ENCODE measurements at places on chromosomes 4 and X. TPM values are rescaled to one million over a fixed set of nuclear protein-coding genes. Genes with fewer than 3 reads are reported as not detected.

Gene TBX22
- not detected for total RNA-seq

Gene C1QTNF7
- 0.10 TPM for total RNA-seq

Gene BBS7
- 2.2 TPM for total RNA-seq

Gene XAGE3
- not detected for total RNA-seq

Gene UCP1
- total RNA-seq = not detected

Gene MAGEE1
- 6.4 TPM for total RNA-seq

Gene CACNA1F
- 0.31 TPM for total RNA-seq

Gene EGFL6
- not detected for total RNA-seq

Gene RPA4
- total RNA-seq = 0.42 TPM

Gene SMIM31
- not detected for total RNA-seq

Gene H2AZ1
- 87.9 TPM for total RNA-seq

Gene RS1
- not detected for total RNA-seq

Gene SSX4
- not detected for total RNA-seq

Gene PKD2
- 8.0 TPM for total RNA-seq

Gene HSFX3
- total RNA-seq = not detected

Gene ESX1
- not detected for total RNA-seq

Gene UGT2B17
- 0.94 TPM for total RNA-seq

Gene PAK3
- total RNA-seq = 0.10 TPM

Gene TMEM255A
- total RNA-seq = 0.21 TPM

Gene CYBB
- total RNA-seq = 284 TPM

Gene CWH43
- total RNA-seq = not detected

Gene REPS2
- 1.8 TPM for total RNA-seq

Gene NAT8L
- total RNA-seq = 0.10 TPM

Gene YIPF7
- total RNA-seq = not detected

Gene AFAP1
- 6.7 TPM for total RNA-seq

Gene GPC3
- 0.31 TPM for total RNA-seq

Gene TMEM47
- not detected for total RNA-seq

Gene GABRQ
- total RNA-seq = under 0.01 TPM

Gene ALAS2
- 2.4 TPM for total RNA-seq

Gene NAP1L3
- 7.7 TPM for total RNA-seq

Gene TCEAL7
- total RNA-seq = 0.21 TPM

Gene PDCL2
- total RNA-seq = not detected

Gene GPRASP1
- total RNA-seq = 23.3 TPM

Gene HELT
- not detected for total RNA-seq

Gene STAP1
- 13.0 TPM for total RNA-seq

Gene CNGA1
- not detected for total RNA-seq

Gene ARHGEF38
- not detected for total RNA-seq

Gene BGN
- total RNA-seq = not detected

Gene CSAG2
- total RNA-seq = not detected

Gene ITIH6
- total RNA-seq = not detected

Gene CTAG2
- total RNA-seq = not detected

Gene TSC22D3
- total RNA-seq = 1,104 TPM

Gene CHM
- 5.0 TPM for total RNA-seq

Gene FGA
- total RNA-seq = not detected

Gene CLTRN
- 0.31 TPM for total RNA-seq

Gene P2RY4
- total RNA-seq = not detected

Gene LDB2
- total RNA-seq = 0.52 TPM

Gene AR
- total RNA-seq = 0.10 TPM

Gene PTPN13
- total RNA-seq = 2.2 TPM

Gene MAGEA4
- 0.31 TPM for total RNA-seq

Gene NSG1
- total RNA-seq = 3.7 TPM

Gene ZCCHC12
- not detected for total RNA-seq

Gene HDX
- 3.4 TPM for total RNA-seq

Gene PCDH10
- total RNA-seq = under 0.01 TPM

Gene SAGE1
- not detected for total RNA-seq

Gene SGMS2
- total RNA-seq = 8.6 TPM

Gene ERCC6L
- 1.6 TPM for total RNA-seq

All from mononuclear cell (primary cell).